Stimulated activated CD8-positive, alpha-beta memory T cell treated with anti-CD3 and anti-CD28 coated beads, Interleukin-4, amount 100 ng/mL, for 4 hours (primary cell): ENCODE measurements at places on chromosomes 11 and 22.

DNA sequence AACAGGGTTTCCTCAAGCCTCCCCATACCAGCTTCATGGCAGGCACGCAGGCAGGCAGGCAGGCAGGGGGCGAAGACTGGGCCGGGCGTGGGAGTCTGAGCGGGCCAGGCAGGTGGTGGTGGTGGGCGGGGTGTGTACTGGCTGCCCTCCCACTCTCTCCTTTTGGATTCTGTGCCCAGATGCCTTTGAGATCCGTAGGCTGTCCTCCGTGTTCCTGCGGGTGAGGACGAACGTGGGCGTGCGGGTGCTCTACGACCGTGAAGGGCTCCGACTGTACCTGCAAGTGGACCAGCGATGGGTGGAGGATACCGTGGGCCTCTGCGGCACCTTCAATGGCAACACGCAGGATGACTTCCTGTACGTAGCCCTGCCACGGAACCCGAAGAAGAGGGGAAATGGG lies 23.0 kb downstream of the OTOG start:
- no peak for DNase-seq

DNA sequence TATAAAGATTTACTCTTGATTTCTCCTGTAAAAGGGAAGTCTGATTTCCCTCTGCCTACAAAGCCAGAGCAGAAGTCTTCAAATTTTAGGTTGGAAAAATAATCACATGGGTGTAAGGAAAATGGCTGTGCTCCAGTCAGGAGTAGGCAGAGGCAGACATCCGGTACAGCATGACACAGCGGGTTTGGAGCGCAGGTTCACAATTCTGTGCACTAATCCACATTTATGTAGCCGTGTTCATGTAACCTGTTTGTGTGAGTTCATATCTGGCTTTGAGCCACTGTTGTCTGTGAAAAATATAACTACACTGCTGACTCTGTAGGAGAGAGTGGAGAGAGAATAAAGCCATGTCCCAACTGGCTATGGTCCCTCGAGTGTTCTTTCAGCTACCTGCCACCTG lies 248.0 kb downstream of the CASP12 start:
- DNase-seq: no peak

- no peak for DNase-seq
Measured at GRCh38 chr11:20966489-20966888, 297.1 kb downstream of the NELL1 start.

DNA sequence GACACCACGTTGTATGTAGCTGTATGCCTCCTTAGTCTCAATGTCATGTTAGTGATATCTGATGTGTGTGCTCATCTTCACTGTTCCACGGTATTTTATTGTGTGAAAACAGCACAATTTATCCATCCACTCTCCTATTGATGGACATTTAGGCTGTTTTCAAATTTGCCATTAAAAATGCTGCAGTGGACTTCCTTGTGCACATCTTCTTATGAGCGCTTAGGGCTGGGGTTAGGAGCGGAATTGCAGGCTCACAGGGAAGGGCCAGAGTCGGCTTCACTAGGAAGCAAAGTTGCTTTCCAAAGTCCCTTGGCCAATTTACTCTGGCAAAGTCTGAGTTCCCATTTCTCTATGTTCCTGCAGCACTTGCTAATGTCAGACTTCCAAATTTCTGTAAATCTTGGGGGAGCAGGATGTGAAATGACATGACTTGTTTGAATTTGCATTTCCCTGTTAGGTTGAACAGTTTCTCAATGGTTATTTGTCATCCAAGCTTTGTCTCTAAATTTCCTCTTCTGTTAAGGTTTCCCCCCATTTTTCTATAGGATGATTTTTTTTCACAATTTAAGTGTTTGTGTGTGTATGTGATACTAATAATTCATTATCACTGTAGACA lies 75.4 kb downstream of the MYEOV start:
- DNase-seq: no peak

GRCh38 chr22:23289130-23289503 lies 108.8 kb downstream of the BCR start:
- DNase-seq: no peak

DNA sequence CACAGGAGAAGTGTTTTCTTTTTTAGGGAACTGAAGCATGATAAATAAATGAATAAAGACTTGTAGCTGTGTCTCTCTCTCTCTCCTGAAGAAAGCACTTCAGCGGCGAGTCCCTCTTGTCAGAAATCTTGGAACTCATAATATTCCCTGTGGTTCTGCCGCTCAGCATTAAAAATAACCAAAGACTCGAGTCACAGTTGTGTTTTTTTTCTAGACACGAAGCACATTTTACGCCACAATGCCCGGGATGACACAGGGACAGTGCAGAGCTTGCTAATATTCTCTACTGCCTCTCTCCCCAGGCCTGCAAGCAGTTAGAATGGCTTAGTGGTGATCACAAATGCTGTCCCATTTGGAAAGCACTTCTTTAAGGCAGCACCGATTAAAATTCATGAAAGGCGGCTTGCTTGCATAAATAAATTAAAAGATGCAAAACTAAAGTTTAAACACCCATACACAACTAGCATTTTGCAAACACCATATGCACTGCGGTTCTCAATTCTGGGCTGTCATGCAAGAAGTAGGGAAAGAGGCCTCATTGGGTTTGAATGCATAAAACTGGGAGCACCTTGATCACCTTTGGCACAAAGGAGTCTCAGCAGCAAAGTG lies 597.4 kb downstream of the SOX6 start:
- no peak for DNase-seq

DNA sequence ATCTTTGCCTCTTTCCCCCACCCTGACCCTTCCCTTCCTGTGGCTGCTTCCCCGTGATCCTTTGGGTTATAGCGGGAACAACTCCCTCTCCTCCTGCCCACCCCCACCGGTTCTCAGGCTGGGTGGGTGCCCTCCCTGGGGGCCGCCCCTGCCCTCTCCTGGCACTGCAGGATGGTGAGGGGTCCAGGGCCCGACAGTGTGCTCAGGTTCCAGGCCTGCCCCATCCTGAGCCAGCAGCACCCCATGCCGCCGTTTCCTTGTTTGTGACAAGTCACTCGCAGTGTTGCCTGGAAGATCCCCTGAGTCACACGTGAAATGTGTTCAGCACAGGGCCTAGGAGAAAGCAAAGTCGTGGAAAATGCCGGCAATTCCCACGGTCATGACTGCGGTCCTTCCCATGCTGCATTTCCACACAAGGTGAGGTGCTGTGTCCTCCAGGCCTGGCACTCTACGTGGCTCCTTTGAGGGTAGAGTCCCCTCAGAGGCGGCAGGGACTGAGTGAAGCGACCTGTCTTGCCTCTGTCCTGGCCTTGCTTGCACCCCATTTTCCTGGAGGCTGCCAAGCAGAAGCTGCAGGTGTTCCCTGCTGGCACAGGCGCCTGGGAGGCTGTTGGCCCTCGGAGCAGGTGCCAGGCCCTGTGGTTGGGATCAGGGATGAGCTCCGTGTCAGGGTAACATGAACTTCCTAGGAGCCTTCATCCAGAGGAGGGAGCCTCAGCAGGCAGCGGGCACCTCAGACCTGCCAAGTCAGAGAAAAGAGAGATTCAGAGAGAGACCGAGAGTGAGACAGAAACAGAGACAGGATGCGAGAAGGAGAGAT lies 80.5 kb upstream of the LINC01488 start:
- no peak for DNase-seq

- no peak for DNase-seq
Measured at GRCh38 chr11:78212586-78213371, 24.1 kb downstream of the USP35 start.

GRCh38 chr11:77201991-77202841 lies 74.2 kb downstream of the MYO7A start:
- no peak for DNase-seq

GRCh38 chr11:8257003-8257664 lies 6.5 kb downstream of the LMO1 start:
- DNase-seq: no peak

GRCh38 chr11:105164208-105164607 lies 24.6 kb upstream of the CARD18 start:
- no peak for DNase-seq

- no peak for DNase-seq
Measured at GRCh38 chr22:23110190-23110921, 31.4 kb downstream of the RSPH14 start.

GRCh38 chr11:6022956-6023355 lies 7.6 kb downstream of the OR56A1 start:
- no peak for DNase-seq

DNA sequence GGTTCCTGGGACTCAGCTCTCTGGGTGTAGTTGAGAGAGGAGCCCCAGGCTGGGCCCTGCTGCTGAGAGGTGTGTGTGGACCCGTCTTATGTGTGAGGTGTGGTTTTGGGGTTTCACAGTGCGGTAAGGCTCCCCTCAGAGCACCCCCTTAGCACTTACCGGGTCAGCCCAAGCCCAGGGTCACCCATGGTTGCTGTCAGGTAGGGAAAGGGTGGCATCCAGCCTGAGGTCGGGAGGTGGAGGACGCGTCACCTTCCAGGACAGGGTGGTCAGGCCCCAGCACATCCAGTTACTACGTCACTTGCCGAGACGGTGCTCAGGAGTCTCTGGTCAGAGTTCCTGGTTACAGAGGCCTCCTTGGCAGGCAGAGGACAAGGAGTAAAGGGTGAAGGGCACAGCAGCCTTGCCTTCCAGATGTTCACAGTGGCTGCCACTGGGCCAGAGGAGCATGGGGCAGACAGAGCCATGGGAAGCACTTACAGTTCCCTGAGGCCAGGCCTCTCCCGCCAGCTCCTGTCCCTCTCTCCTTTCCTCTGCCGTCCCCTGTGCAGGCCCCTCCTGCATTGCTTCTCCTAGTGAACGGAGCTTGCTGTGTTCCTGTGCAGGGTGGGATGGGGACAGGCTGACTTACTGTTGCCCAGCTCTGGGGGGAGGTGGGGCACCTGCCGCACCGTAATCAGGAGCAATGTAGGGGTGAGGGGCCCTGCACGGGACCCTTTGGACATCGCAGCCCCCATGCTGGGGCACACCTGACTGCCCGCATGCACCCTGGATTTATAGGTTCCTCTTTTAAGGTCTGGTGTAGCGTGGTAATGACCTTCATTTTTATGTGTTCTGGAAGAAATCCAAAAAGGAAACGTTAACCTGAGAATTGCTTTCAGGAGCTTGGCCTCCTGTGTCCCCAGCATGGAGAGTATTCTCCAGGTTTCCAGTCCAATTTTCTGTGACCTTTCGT lies 285.9 kb downstream of the TBC1D22A start:
- no peak for DNase-seq

GRCh38 chr11:116065191-116065895 lies 561.1 kb upstream of the CADM1 start:
- no peak for DNase-seq

- peak; percentile 29 for DNase-seq
Measured at GRCh38 chr11:45105233-45105983, 41.0 kb upstream of the PRDM11 start.

- DNase-seq: no peak
Measured at GRCh38 chr11:843818-844692, 1.4 kb downstream of the TSPAN4 start.

DNA sequence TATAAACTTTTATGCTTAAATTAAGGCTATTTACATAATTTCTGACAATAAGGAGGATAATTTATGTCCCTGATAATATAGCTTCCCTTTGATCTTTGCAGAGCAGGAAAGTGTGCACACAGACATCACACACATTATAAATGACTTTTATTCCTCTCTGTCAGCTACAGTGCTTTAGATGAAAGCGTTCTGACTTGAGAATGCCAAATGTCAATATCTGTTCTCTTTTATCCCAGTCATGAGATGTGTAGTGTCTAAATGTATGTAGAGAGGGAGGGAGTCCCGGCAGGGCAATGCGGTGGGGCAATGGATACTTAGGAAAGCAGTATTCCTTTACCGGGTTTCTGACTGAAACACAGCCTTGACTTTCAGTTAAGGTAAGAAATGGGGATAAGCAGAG lies 225.4 kb upstream of the CHORDC1 start:
- no peak for DNase-seq

GRCh38 chr11:30196400-30197206 lies 34.2 kb upstream of the FSHB start:
- DNase-seq: no peak

DNA sequence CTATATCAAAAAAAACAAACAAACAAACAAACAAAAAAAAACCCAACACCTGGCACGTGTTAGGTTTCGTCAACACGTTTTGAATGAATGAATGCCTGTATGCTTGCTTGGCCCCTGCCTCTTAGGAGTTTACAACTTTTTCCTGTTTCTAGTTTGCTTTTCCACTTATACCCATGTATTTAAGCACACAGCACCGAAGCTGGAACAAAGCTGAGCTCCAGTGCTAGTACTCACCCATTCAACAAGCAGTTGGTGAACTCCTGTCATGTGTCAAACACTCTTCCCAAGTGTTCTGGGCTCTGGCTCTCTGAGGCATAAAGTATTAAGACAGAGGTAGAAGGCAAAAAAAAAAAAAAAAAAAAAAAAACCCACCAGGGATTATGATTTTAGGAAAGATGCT lies 599.3 kb downstream of the BUD13 start:
- no peak for DNase-seq

GRCh38 chr11:118746988-118747585 lies 43.9 kb downstream of the DDX6 start:
- no peak for DNase-seq

GRCh38 chr11:44754876-44755555 lies 28.3 kb downstream of the TSPAN18 start:
- DNase-seq: no peak

DNA sequence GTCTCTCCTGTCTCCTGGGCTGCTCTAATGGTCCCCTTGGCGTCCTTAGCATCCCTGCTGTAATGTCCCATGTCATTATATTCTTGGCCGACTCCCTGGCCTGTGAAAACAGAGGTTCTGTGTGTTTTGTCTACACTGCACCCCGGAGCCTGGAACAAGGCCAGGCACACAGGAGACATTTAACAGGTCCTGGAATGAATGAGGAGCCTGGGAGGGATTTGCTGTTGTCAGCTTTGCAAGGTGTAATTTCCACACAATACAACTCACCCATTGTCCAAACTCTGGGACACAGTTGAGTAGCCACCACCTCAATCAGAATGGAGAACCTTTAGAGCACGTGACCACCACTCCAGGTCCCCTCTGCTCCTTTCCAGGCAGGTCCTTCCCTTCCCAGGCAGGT lies 14.9 kb upstream of the PDGFB start:
- DNase-seq: no peak

GRCh38 chr11:133947321-133947756 lies 9.4 kb downstream of the IGSF9B start:
- DNase-seq: no peak

DNA sequence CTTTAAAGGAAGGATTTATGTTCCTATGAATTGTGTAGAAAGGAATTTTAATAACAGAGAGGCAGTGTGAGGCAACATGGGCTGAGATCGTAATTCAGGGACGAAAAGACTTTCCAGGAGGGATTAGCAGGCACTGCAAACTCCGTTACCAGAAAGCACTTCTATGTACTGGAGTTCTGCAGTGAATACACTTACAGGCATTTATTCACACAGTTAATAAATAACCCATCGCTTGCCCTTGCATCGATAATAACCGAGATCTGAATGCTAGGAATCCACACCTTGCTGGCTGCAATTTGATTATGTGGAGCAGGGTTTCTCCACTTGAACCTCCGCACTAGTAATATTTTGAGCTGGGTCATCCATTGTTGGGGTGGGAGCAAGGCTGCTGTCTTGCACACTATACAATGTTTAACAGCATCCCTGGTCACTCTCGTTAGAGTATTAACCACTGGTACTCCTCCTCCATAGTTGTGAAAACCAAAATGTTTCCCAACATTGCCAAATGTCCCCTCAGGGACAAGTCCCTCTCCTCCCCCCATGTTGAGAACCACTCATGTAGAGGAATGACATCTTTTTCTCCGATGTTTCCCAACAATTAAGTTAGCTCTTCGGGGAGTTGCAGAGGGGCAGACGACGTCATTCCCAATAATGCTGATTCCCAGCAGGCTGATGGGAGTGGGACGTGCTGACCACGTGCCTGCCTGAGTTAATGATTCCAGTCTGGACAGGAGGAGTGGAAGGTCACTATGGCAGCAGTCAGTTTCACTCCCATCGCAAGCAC lies 99.5 kb downstream of the SNX19 start:
- DNase-seq: no peak

- no peak for DNase-seq
Measured at GRCh38 chr11:11937433-11937832, 71.0 kb downstream of the DKK3 start.
